Ovary (tissue), 10 donors: ENCODE measurements at places on chromosomes 2 and 18. TPM values are rescaled to one million over a fixed set of nuclear protein-coding genes. Genes with fewer than 3 reads are reported as not detected.

Gene L3MBTL4
- 79.1 TPM for total RNA-seq

Gene RNU2-63P
- total RNA-seq = 8.3 TPM

DNA sequence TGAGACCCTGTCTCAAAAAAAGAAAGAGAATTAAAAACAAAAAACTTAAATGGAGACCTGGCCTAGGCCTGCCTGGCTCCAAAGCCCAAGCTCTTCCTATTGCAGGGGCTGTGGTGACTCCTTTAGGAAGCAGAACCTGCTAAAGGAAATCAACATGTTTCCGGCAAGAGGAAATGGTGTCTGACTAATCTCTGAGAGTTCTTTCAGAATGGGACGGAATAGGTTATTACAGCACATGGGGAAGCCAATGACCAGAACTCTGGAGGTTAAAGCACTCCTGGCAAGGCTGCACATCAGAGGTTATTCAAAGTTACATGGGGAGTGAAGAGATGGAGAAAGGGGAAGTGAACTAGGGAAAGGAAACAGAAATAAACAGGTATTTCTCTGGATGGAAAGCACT is 21.4 kb downstream of the KIF3C start:
- DNase-seq = no peak

- DNase-seq = no peak
Measured at GRCh38 chr2:36453652-36454051, 98.1 kb downstream of the CRIM1 start.
